MCF 10A (cell line): ENCODE measurements at places on chromosomes 16 and 17.

DNA sequence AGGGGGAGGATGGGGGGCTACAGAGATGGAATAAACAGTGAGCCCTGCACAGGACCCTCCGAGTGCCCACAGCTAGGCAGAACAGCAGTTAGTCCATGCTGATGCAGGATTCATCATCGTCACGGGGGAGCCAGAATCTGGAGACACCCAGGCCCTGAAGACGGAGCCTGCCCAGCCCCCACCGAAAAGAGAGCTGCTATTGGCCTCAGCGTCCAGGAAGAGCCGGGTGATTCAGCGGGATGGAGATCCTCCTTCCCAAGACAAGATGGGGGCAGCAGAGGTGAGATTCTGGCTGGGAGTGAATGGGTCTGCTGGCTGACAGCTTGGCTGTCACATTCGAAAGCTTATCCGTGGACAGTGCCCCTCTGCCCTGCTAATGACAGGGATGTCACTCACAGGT lies 133.6 kb upstream of the CRHR1 start:
- H3K36me3 ChIP-seq, result peaks cover 6% of the 10 kb centered on the region
- H3K27ac ChIP-seq, result no peak overlapping the region
- no peak for DNase-seq
- peaks cover 72% of the 10 kb centered on the region for H3K27me3 ChIP-seq
- no peaks in the 10 kb centered on the region for H3K4me1 ChIP-seq

DNA sequence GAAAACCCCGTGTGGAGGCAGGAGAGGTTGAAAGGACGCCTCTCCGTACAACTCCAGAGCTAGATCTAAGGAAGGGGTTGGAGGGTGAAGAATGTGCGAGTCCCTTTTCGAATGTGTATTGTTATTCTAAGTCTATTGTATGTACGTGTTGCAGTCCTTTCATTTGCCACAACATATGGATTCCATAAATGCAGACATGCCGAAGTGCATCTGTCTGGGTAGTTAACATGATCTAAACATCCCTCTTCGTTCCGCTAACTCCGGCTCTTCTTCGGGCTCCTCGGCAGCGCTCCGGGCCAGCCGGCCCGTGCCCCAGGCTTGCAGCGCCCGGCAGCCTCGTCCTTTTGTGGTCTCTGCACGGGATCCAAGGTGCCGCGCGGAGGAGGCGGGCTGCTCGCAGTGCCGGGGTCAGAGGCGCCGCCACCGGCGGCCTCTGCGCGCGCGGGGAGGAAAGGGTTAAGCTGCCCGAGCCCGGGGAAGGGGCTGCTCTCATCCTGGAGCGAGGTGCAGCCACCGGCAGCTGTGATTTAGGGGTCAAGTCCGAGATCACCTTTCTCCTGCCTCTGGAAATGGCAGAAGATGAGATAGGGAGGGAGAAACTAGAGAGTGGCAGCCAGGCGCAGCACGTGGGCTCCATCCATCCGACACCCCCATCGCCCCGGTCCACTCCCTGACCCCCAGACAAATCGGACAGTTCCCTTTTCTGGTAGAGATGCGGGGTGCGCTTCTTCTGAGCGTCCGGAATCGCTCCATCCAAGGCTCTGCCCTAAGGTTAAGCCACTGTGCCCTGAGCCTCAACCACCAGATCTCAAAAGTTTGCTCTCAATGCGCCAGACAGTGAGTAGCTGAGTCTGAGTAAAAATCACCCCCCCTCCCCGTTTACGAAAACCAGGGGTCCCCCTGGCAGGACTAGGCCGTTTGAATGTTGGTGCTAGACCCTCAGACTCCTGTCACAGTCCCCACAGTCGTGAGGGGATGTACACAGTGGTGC lies 15.1 kb upstream of the ZFHX3 start:
- H3K27me3 ChIP-seq, result no peaks in the 10 kb centered on the region
- H3K27ac ChIP-seq, result no peak overlapping the region
- peaks cover 13% of the 10 kb centered on the region for H3K36me3 ChIP-seq
- H3K4me1 ChIP-seq, result peaks cover 22% of the 10 kb centered on the region
- H3K4me3 ChIP-seq, result no peak overlapping the region
- no peak for DNase-seq

DNA sequence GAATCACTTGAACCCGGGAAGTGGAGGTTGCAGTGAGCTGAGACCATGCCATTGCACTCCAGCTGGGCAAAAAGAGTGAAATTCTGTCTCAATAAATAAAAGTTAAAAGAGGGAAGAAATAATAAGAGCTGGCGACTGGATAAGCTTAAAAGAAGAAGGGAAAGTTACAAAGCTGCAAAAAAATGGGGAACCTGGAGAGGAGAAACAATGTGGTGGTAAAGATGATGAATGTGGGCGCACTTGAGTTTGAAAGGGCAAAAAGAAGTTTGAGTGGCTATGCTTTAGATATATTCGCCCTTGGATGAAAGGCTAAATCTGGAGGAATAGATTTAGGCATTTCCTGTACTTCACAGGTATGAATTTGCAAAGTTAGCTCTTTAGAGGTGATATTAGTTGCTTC lies 53.0 kb upstream of the YPEL2 start:
- H3K4me1 ChIP-seq, result no peaks in the 10 kb centered on the region
- no peak overlapping the region for H3K4me3 ChIP-seq
- no peaks in the 10 kb centered on the region for H3K27me3 ChIP-seq

- peak; percentile 12 for DNase-seq
- no peak overlapping the region for H3K27ac ChIP-seq
- H3K27me3 ChIP-seq, result no peaks in the 10 kb centered on the region
- H3K4me1 ChIP-seq, result peaks cover 5% of the 10 kb centered on the region
- H3K4me3 ChIP-seq, result no peak overlapping the region
Measured at GRCh38 chr17:21452377-21453143, 76.4 kb downstream of the KCNJ12 start.

DNA sequence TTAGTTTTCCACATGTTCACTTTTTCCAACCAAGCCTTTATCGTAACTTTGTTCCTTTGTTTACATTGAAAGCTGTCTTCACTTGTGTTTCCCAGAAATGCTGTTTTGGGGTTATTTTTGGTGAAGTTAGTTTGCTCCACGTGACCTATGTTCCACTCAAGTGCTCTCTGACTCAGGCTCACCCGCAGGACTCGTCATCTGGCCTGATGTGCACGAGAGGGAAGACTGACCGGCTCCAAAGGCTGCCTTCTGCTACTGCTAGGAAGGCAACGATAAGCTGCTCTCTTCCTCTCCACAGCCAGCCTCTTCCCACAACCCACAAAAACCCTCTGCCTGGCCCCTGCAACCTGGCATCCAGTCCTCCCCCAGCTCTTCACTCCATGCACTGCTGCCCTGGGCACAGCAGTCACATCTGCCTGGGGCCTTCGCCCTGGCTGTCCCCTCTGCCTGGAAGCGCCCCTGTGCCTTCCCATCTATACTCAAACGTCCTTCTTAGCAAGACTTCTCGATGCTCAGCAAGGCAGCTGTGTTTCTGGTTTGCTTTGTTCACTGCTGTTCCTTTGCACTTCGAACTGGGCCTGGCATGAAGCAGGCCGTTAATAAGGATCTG lies 28.0 kb downstream of the ZCCHC14 start:
- H3K27ac ChIP-seq, result peak overlapping the region; percentile 89
- H3K27me3 ChIP-seq, result no peaks in the 10 kb centered on the region
- H3K36me3 ChIP-seq, result peaks cover 18% of the 10 kb centered on the region
- H3K4me3 ChIP-seq, result peak overlapping the region; percentile 70

GRCh38 chr16:80938004-80938878 lies 68.4 kb downstream of the CMC2 start:
- peak; percentile 49 for DNase-seq
- H3K36me3 ChIP-seq, result no peaks in the 10 kb centered on the region
- H3K27ac ChIP-seq, result no peak overlapping the region
- H3K4me1 ChIP-seq, result no peaks in the 10 kb centered on the region

- H3K27ac ChIP-seq, result no peak overlapping the region
- no peaks in the 10 kb centered on the region for H3K4me1 ChIP-seq
- H3K36me3 ChIP-seq, result no peaks in the 10 kb centered on the region
- H3K4me3 ChIP-seq, result no peak overlapping the region
- peak; percentile 83 for DNase-seq
Measured at GRCh38 chr16:88924834-88925539, 52.0 kb downstream of the CBFA2T3 start.

GRCh38 chr16:720447-720989 lies 428 bp upstream of the ANTKMT start:
- H3K27ac ChIP-seq, result peak overlapping the region; percentile 59
- DNase-seq, result peak; percentile 53
- peaks cover 9% of the 10 kb centered on the region for H3K4me1 ChIP-seq
- H3K27me3 ChIP-seq, result no peaks in the 10 kb centered on the region
- H3K4me3 ChIP-seq, result peak overlapping the region; percentile 78
